Effector memory CD8-positive, alpha-beta T cell (primary cell): ENCODE measurements at places on chromosomes 12 and 14.

DNA sequence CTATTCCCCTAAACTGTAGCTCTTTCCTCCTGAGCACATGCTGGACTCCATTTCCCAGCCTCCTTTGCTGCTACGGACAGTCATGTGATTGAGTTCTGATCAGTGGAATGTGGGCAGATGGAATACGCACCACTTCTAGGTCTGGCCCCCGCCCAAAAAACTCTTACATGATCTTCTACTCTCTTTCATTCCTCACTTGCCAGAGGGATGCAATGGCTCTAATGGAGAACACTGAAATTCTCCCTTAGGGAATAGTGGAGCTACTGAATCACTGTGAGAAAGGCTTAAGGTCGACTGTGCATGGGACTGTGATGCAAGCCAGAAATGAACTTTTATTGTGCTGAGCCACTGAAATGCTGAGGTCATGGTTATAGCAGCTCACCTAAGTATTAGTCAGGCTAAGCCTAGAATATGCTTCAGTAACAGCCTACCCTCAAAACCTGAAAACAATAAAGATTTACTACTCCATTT, 13.0 kb upstream of the TMED2 start:
- DNase-seq: no peak

DNA sequence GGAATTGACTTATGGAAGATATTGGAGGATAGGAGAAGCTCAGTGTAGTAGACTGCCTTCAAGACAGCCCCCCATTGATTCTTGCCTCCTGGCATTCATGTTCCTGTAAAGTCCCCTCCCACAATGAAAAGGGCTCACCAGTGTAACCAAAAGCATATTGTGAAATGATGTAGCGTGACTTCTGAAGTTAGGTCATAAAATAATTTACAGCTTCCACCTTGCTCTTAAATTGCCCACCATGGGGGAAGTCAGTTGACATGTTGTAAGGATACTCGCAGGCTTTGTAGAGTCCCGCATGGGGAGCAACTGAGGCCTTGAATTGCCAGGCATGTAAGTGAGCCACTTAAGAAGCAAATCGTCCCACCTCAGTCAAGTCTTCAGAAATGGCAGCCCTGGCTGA, 25.1 kb downstream of the GTSF1 start:
- no peak for DNase-seq

- DNase-seq: no peak
Measured at GRCh38 chr12:26854031-26854390, 21.0 kb upstream of the ITPR2 start.

- DNase-seq: peak; percentile 91
Measured at GRCh38 chr12:54398995-54399793, 14.7 kb upstream of the ZNF385A start.

- DNase-seq: no peak
Measured at GRCh38 chr12:91817517-91817916, 328.1 kb downstream of the BTG1 start.

GRCh38 chr12:104603545-104603973, 146.8 kb downstream of the CHST11 start:
- DNase-seq: no peak

DNA sequence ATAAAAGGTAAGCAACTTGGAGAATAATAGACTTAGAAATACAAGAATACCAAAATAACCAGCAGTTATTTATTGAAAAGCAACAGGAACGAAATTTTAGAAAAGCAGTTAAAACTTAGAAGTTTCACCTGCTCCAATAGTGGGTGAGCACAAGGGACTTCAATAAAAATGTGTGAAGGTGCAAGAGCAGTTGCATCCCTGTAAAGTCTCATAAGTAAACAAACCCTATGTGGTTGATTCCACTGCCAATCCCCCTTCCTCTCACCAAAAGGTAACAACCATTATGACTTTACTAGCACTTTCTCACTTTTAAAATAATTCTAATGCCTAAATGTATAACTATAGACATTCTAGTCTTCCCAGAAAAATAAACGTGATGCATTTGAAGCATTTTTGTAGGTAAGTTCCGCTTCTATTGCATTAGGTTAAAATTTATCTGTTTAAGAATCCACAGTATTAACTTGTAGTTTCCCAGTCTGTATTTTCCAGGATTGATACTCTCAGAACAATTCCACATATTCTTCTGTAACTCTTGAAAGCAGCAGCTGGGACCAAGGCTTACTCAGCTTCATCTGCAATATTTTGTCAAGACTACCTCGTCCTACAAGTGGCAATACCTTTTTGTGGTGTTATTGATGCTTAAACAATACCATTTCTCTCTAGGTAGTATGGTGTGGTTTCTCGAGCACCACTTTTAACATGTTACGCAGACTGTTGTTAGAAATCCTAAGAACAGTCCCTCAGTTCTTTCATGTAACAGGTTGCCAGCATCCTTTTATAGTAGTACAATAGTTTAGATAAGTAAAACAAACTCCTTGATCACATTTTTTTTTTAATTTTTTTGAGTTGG, 32.1 kb downstream of the HNRNPC start:
- DNase-seq: no peak

DNA sequence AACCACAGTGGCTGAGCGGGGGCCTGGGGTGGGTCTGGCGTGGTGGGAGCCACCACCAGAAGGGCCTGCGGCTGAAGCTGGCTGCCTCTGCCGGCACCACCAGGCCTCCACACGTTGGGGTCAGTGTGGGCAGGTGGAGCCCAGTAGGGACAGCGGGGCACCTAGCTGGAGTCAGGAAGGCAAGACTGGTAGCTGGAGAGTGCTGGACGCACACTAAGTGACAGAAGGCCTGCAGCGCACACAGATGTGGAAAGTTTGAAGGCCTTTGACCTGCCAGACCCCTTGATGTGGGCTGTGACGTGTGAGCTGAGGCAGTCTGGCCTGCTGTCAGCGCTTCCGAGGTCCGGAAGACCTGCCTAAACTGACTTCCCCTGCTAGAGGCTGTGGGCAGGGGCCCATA, 26.3 kb downstream of the RIN3 start:
- DNase-seq: no peak

DNA sequence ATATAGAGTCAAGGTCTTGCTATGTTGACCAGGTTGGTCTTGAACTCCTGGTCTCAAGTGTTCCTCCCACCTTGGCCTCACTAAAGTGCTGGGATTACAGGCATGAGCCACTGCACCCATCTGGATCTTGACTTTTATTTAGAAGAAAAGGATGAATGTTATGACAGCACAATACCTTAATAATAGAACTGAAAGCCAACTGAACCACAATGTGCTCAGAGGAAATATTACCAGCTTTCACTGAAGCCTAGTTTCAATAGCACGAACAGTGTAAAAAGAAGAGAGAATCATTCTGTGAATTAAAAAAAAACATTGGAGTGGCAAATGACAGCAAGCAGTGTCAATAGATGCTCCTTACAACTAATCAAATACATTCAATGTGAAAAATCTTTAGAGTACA, 239.2 kb upstream of the RMST start:
- DNase-seq: no peak

DNA sequence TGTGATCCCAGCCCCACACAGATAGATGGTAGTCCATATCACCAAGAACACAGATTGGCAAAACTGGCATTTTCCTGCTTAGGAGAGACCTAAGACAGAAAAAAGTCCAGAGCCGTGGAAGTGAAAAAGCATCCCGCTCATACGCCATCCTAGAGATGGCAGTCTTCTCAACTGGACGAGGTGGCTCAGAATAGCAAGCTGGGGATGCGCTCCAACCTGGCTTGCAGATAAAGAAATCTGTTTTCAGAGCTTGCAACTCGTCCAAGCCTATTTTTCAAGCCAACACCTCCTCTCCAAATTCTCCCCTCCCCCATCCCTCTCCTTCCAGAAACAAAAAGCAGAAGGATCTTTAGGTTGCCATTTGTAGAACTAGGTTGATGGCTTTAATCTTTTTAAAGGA, 74.3 kb upstream of the OTX2 start:
- no peak for DNase-seq
